ENCODE measurements at places on chromosomes 11 and 22. TPM values are rescaled to one million over a fixed set of nuclear protein-coding genes. Genes with fewer than 3 reads are reported as not detected.
A peak's percentile ranks its signal among the peaks of the same experiment; 100 is the strongest.

GRCh38 chr11:42179216-42179615 lies 719.8 kb upstream of the LRRC4C start:
- DNase-seq, result no peak

- no peak for DNase-seq
These were observed 8.8 kb downstream of the SLC35F2 start for GRCh38 chr11:107849790-107850189.

DNA sequence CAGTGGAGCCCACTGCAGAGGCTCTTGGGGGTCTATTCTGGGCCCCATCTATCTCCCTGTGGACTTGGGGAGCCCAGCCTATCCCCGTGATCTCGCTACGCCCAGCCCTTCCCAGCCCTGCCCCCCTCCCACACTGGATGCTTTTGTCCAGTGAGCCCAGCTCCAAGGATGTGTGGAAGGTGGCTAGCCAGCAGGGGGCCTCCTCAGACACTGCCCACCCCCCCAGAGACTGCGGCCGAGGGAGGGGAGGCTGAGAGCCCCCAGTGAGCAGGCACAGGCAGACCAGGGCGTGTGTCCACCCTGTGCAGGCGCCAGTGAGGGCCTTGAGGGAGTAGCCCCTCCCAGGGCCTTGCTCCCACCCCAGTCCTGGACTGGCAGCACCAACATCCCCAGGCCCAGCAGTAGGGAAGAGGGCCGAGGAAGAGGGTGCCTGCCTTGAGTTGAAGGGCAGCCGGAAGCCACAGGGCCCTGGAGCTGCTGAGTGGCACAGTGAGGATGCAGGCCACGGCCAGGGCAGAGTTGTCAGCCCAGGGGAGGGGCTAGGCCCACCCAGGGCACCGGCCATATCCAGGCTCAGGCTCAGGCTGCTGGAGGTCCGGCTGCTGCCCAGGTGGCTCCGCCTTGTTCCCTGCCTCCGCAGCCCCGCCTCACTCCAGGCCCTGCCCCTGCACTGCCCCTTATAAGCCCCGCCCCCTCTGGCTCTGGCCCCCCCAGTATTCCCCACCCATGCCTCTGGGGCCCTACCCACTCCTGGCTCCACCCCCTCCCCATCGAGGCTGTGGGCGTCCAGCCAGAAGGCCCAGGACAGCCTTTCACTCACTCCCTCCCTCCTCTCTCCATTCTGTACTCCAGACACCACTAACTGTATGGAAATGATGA lies 28.0 kb downstream of the MOB2 start:
- no peak for DNase-seq

GRCh38 chr11:57474017-57474802 lies 13.9 kb downstream of the RTN4RL2 start:
- peak; percentile 80 for DNase-seq

GRCh38 chr22:16819249-16819648 lies 6.0 kb downstream of the XKR3 start:
- no peak for DNase-seq

The GAS2L1 gene
- 1.5 TPM for total RNA-seq

All from activated CD4-positive, alpha-beta T cell treated with anti-CD3 and anti-CD28 coated beads, Interleukin-2, amount 10 ng/mL, durations not matched to agents 24 days and 14 days (primary cell).